ENCODE measurements at places on chromosomes 6 and 20.

DNA sequence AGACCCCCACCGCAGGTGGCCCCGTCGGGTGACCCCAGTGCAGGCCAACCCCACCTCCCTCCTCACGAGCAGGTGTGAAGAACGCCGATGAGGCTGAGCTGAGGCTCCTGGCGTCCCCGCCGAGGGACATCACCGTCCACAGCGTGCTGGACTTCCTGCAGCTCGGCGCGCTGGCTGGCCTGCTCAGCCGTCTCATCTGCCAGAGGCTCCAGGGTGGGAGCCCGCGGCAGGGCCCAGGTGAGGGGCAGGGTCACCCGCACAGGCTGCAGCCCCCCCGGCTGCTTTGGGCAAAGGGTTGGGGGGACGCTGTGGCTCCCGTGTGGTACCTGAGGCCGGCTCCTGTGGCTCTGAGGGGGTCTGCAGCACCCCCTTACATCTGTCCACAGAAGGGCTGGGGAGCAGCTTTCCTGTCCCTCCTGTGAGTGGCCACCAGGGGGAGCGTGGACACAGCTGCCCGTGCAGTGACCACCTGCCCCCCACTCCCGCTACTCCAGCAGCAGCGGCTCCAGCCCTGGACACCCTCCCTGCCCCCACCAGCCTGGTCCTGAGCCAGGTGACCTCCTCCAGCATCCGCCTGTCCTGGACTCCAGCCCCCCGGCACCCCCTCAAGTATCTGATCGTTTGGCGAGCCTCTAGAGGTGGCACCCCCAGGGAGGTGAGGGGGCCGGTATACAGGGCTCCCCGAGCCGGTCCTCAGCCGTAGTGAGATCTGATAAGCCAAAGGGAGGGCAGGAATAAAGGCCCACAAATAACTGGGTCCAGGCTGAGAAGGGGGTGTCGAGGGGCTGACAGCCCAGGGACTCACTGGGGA, 16.5 kb downstream of the COL20A1 start:
- no peak for DNase-seq

GRCh38 chr20:35318502-35319157, 26.4 kb upstream of the FAM83C start:
- no peak for DNase-seq

GRCh38 chr20:49534255-49534712, 33.7 kb downstream of the PTGIS start:
- peak; percentile 35 for DNase-seq

GRCh38 chr6:56842686-56843475, 112.0 kb upstream of the BEND6 start:
- DNase-seq: no peak

GRCh38 chr6:107813555-107814194, 10.4 kb downstream of the SCML4 start:
- DNase-seq: no peak

DNA sequence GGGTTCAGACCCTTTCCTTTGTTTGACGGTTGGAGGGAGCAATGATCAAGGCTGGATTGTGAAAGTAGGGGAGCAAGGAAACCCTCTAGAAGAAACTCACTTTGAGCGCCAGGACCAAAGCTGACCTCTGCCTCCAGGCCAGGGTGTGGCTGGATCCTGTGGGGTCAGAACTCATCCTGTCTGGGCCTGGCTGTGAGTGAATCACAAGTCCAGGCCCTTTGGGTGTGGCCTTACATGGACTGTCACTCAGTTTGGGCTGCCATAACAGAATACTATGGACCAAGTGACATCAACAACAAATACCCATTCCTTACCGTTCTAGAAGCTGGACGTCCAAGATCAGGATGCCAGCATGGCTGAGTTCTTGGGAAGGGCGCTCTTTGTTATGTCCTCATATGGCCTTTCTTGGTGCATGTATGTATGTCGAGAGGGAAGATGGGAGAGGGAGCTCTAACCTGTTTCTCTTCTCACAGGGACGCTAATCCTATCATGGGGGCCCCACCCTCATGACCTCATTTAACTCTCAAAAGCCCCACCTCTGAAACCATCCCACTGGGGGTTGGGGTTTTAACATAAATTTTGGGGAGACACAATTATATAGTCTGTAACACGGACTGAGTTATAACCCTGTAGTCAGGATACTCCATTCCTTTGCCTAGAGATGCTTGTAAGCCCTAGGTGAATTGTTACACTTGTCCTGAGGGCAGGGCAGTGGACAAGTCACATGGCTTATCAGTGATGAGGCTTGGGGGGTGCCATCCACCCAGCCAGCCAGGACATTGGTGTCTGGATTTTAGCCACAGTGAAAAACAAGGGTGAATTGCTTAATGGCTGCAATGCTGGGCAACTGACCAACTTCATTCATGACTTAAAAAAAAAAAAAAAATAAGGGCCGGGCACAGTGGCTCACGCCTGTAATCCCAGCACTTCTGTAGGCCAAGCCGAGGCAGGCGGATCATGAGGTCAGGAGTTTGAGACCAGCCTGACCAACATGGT, 80.0 kb downstream of the TRMT11 start:
- no peak for DNase-seq

GRCh38 chr6:34953061-34954025, 64.3 kb downstream of the ANKS1A start:
- DNase-seq: no peak

- no peak for DNase-seq
These were observed 54.5 kb upstream of the ARMC2 start for GRCh38 chr6:108793516-108794251.

DNA sequence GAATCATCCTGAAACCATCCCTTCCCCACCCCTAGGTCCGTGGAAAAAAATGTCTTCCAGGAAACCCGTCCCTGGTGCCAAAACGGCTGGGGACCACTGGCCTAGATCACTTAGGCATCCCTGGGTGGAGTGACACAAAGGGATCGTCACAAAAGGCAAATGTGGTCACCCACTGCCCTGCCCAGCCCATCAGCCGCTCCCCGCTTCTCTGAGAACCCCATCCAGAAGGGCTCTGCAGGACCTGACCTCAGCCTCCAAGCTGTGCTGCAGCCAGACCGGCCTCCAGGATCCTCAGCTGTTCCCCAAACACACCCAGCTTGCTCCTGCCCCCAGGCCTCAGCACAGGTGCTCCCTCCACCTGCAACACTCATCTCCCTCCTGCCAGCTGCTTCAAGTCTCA, 61.6 kb downstream of the PREX1 start:
- DNase-seq: no peak

GRCh38 chr6:8705435-8706020, 270.2 kb upstream of the SLC35B3 start:
- no peak for DNase-seq

DNA sequence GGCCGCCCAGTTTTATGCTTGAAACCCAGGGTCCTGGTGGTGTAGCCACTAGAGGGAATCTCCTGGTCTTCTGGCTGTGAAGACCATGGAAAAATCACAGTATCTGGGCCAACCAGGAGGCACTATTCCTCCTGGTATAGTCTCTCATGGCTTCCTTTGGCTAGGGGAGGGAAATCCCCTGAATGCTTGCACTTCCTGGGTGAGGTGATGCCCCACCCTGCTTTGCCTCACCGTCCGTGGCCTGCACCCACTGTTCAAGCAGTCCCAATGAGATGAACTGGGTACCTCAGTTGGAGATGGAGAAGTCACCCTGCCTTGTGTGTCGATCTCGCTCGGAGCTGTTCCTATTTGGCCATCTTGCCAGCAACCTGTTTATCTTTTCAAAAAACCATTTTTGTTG, 10.1 kb upstream of the ZNF337 start:
- DNase-seq: no peak

GRCh38 chr6:159104931-159105330, 60.1 kb upstream of the TAGAP start:
- DNase-seq: no peak

DNA sequence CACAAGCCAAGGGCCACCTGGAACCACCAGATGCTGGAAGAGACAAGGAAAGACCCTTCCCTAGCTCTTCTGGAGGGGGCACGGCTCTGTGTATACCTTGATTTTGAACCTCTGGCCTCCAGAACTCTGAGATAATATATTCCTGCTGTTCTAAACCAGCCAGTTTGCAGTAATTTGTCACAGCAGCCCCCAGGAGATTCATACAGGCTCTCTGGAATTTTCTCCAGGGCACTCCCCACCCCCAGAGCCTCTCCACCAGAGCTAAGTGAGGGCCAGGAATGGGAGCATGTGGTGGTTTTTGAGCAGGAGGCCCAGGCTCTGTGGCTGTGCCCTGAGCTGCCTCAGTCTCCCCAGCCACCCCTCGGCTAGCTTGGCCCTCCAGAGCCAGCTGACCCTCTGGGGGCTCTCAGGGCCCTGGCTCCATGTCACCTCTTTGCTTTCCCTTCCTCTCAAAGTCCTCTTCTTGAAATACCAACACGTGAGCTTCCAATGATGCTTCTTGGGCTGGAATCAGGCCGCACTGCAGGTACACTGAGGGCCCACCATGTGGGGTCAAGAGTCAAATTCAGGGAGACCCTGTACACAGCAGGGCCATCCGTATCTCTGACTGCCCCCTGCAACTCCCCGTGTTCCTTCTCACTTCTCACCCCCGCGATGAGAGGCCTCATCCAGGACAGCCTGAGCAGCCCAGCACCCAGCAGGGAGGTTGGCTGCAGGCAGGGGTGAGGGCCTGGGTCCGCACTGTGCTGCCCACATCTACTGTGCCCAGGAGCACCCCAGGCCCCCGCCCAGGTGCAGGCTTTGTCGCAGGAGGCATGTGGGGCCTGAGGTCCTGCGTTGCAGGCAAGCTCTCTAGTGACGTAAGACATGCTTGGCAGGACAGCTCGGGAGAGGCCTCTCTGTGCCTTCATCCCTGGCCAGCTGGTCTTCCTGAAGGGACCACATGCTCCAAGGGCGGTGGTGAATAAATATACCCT, 155.5 kb downstream of the ANKRD60 start:
- no peak for DNase-seq

DNA sequence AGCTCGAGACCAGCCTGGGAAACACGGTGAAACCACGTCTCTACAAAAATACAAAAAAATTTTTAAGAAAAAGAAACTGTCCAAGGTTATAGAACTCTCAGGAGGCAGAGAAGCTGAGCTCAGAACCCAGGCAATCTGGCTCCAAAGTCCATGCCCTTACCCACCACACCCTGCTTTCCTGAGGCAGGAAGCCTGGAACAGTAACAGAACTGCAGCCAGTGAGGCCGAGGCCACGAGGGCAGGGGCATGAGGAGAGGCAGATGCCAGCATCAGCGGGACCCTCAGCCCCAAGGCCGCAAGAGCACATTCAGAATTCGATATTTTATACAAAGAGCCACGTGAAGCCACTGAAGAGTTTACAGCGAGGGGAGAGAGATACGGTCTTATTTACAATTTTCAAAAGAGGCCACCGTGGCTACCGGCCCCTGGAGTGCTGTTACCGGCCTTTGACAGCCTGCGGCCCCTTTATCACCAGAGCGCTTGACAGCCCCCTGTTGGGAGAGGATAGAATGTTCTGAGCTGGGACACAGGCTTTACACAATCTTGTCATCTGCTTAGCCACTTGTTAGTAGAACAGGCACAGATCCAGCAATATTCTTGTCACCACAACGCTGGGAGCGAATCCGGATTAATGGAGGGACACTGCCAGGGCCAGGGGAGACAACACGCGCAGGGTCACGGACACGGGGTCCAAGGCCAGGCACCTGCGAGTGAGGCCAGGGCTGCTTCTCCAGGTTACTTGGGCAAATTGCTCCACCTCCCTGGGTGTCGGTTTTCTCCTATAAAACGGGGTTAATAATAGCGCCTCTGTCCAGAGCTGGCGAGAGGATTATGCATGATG, 5.6 kb downstream of the SPATA2 start:
- DNase-seq: no peak

DNA sequence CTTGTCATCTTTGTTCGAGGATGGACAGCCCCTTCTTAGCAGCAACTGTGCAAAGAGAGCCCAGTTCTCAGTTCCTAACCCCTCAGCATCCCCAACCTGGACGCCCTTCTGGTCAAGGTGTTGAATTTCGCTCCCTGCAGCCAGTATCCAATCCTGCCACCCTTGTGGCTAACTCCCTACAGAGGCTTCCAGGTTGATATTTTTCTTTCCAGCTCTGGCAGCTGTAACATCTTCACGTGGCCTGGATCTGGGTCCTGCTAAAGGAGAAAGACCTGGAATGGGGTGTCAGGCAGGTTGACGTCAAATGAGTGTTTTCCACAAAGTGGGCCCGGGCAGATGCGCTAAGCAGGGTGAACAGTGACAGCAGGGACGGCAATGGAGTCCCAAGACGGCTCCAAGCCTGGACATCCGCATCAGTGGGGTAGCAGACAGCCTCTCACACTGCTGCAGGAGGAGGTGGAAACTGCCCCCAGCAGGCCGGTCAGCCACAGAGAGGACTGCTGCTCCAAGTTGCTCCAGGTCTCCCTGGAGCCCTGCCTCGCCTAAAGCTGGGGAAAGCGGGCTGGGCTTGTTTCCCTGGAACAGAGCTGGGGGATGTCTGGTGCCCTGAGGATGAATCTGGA, 1.0 kb upstream of the YTHDF1 start:
- DNase-seq: no peak

All from activated CD4-positive, CD25-positive, alpha-beta regulatory T cell (primary cell).